ENCODE measurements at places on chromosomes 7 and 10.

- DNase-seq = peak; percentile 38
Measured at GRCh38 chr7:144738708-144739314, 97.0 kb downstream of the TPK1 start.

DNA sequence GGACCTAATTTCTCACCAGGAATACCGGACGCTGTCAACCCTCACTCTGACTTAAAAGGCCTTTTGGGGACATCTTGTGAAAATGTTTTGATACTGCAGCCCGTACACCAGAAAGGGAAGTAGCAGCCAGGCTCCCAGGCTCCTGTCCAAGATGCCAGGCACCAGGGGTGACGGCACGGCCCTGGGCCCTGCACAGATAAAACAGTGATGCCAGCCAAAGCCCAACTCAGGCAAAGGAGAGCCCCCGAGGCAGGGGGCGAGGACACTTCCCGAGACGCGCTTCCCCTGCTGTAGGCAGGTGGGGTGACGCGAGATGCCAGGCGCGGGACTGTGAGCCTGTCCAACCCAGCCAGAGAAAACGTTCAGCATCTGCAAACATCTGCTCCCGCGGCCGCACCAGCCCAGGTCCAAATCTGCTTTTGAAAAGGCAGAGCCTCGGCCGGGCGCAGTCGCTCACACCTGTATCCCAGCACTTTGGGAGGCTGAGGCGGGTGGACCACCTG lies 15.7 kb downstream of the ZFAND2A start:
- DNase-seq = no peak

DNA sequence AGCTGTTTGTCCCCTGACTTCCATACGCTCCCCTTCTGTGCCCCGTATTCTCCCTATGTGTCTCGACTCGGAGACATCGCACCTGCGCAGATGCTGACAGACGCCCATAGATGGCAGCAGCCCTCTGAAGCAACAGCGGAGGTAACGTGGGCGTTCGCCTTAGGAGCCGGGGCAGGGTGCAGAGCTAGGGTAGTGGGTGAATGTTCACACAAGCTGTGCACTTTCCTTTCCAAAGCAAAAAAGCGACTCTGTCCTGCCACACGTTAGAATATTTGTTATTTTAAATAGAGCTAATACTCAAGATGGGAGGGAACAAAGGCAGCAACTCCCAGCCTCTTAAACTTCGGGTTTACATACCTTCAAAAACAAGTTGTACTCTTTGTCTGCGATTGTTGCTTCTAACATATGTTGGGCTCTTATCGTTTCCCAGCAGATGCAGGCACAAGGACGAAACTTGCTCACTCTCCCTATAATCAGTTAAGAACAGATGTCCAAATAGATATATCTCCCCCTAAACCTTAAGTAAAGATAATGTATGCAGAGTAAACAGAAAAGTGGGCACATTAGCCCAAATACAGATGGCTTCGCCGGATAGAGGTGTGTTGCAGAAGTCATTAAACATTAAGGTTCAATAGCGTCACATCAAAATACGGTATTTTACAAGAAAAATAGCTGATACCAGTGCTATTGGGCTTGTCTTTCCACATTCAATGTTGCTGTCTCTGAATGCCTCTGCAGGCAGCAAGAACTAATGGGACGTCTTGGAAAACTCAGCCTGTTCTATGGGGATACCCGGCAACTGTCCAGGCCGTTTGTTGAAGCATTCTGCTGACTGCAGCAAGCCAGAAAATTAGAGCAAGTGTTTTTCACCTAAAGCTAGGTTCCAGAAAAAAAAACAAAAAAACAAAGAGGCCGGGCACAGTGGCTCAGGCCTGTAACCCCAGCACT lies 340.3 kb upstream of the PRKCQ start:
- peak; percentile 65 for DNase-seq

- DNase-seq = peak; percentile 66
Measured at GRCh38 chr10:34547291-34547690, 267.8 kb downstream of the PARD3 start.

- no peak for DNase-seq
Measured at GRCh38 chr7:151091431-151091830, 5.2 kb downstream of the AGAP3 start.

DNA sequence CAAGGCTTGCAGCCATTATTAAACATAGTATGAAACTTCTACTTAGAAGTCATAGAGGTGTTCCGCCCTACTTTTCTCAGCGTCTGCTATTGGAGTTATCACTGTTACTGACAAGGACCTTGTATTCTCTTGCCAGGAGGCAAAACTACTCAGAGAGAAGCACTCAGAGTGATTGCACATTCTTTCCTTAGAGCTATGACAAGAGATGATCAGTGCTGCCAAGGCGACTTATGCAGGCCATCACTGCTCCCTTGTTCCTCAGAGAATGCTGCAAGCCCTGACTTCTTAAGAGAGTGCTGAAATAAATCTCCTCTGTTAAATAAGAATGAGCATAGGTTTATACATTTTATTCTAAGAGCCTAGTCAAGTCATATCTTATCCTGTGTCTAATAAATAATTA lies 534.6 kb upstream of the PHF14 start:
- no peak for DNase-seq

DNA sequence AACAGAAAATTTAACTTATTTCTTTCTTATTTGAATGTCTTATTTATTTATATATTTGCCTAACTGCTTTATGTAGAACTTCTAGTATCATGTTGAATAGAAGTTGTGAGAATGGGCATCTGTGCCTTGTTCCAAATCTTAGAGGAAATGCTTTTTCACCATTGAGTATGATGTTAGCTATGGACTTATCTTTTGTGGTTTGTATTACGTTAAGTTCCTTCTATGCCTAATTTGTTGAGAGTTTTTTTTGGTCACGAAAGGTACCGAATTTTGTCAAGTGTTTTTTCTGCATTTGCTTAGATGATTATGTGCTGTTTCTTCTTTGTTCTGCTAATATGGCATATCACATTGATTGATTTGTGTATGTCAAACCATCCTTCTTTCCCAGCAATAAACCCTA lies 161.0 kb upstream of the TRIM24 start:
- no peak for DNase-seq

- peak; percentile 79 for DNase-seq
Measured at GRCh38 chr7:146366938-146367337, 250.3 kb downstream of the CNTNAP2 start.

DNA sequence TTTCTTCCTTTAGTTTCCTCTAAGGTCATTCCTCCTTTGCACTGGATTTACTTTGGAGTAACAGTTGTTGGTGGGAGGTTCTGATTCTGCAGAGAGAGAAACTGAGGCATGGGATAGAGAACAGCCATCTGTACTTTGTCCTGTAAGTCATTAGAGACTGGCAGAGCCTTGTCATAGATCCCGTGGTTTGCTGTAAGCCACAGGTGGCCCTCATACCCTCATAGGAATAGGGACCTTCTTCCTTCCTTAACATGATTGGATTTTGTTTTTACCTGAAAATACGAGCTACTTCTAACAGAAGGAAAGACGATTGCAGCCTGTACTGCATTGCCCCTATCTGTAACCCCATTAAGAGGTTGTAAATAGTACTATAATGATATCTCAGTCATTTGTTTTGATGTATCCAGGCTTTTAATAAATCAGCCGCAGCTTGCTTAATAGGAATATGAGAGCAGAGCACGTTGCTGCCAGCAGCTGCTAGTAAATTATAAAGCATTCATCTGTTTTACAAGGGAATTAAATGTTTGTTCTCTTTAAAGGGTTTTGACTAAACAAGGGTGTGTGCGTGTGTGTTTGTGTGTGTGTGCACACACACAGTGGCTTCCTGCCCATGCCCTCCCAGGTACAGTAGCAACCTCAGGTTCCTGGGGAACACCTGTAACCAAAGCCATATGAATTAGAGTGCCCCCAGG lies 249.8 kb downstream of the AUTS2 start:
- no peak for DNase-seq

DNA sequence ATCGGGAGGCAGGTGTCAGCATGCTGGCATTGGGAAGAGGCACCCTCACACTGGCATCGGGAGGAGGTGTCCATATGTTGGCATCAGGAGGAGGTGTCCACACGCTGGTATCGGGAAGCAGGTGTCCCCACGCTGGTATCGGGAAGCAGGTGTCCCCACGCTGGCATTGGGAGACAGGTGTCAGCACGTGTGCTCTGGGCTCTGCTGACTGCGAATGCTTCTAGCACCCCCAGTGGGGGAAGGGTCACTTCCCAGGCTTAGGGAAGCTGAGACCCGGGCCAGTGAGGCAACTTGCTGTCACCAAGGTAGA lies 92.5 kb upstream of the IKZF1 start:
- DNase-seq = no peak

- no peak for DNase-seq
Measured at GRCh38 chr10:82228701-82229100, 353.7 kb downstream of the NRG3 start.

DNA sequence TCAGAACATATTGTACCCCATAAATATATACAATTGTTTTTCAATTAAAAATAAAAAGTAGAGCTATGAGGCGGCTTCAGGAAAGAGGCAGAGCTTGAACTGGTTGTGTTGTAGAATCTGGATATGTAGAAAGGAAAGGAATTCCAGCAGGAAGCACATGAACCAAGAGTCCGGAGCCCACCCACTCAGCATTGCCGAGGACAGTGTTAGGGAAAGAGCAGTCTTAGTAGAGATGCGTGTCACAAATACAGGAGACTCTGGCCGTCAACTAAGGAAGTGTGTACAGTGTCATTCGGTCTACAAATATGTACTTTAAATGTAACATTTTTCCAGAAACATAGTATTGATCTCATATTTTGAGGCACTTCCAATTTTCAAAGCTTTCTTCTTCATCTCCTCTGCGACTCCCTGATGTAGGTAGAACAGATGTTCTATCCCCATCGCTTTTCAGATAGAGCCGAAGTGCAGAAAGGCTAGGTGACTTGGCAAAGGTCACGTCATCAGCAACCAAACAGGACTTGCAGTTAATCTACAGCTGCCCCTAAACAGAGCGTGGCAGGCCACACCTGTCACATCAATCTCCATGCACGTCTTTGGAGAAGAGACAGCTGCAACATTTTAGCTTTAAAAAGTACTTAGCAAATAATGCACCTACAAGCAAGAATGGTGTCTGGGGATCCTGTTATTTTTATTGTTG lies 25.3 kb upstream of the GJD4 start:
- no peak for DNase-seq

- no peak for DNase-seq
Measured at GRCh38 chr7:114718861-114719260, 203.0 kb upstream of the MDFIC start.

GRCh38 chr7:139916717-139917395 lies 87.8 kb downstream of the TBXAS1 start:
- no peak for DNase-seq

DNA sequence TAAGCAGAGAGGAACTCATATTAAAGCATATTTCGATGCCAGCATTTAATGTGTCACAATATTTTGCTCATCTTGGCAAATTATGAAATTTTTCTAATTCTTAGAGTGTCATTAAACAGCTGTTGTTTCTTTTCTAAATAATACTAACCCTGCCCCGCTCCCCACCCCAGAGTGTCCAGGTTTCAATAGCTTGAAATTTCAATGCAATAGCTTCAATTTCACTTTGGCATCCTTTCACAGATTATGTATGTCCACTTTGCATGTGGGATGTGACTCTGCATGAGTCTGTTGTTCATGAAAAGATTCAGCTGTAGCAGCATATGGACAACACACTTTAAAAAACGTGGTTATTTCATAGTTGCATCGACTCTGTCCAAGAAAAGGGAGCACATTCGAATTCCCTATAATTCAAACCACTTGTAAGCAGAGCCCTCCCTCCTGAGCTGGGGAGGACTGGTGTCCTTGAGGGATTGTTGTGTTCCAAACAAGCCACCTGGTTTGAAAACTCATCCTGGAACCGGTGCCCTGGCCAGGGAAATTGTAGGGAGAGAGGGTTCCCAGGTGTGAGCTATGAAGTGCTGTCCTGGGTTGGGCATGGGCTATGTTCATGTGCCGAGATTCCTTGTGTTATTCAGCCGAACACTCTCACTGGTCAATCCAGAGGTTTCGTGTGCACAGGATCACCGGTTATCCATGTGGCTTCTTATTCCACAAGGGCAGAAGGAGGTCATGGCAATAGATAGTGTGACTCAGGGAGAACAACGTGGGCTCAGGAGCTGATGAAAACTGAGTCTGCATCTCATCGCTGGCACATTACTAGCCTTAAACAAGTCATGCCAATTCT lies 64.6 kb upstream of the CREB5 start:
- peak; percentile 69 for DNase-seq

DNA sequence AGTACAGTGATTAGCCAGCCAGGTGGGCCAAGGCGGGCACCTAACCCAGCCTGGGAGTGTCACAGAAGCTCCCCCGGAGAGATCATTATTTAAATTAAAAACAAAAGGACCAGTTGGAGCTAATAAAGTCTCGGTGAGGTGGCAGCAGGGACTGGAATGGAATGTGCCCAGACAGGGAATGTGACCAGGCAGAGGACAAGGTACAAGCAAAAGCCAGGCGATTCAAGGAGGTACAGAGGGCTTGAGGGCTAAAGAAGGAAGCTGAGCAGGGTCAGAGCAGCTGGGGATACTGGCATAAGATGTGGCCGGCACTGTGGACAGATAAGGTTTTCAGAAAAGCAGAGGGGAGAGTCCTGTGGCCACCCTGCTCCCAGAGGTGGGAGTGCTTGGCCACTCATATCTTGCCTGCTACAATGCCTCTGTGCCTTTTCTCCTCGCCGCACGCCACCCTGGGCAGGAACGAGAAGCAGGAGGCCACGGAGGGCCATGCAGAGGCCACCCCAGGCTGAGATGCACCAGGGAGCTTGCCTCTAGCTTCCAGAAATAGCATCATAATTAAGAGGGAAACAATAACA lies 13.2 kb downstream of the TMEM273 start:
- no peak for DNase-seq

- peak; percentile 12 for DNase-seq
Measured at GRCh38 chr7:38973760-38974159, 3.9 kb upstream of the POU6F2 start.

DNA sequence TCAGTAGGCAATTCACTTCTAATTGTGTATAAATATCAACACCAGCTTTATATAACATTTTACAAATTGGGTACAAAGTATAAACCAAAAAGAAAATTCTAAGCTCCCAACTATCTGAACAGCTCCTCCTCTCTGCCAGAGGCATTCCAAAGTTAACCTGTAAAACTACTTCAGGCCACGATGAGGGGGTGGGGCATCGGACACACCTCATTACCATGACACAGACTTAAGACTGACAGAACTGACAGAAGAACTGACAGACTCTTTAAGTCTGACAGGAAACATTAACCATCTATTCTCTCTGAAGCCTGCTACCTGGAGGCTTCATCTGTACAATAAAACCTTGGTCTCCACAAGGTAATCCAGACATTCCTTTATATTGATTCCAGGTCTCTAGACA lies 12.3 kb downstream of the ESYT2 start:
- DNase-seq = no peak

DNA sequence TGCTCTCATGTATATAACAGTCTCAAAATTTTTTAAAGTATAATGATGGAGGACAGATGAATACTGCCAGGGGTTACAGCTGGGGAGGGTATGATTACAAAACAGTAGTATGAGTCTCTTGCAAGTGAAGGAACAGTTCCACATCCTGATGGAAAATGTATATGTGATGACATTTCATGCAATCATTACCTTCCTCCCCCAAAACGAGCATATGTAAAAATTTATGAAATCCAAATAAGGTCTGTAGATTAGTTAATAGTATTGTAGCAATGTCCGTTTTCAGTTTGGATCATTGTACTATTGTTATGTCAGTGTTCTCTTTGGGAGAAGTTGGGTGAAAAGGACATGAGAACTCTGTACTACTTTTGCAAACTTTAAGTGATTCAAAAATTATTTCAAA lies 38.0 kb downstream of the DRGX start:
- DNase-seq = no peak
